ENCODE measurements at places on chromosomes 2 and 18. TPM values are rescaled to one million over a fixed set of nuclear protein-coding genes. Genes with fewer than 3 reads are reported as not detected.

GRCh38 chr18:63137999-63138435, 181.6 kb downstream of the BCL2 start:
- DNase-seq: no peak

GRCh38 chr18:402129-402528, 98.4 kb downstream of the COLEC12 start:
- no peak for DNase-seq

Gene DLGAP1
- 0.02 TPM for polyA plus RNA-seq

DNA sequence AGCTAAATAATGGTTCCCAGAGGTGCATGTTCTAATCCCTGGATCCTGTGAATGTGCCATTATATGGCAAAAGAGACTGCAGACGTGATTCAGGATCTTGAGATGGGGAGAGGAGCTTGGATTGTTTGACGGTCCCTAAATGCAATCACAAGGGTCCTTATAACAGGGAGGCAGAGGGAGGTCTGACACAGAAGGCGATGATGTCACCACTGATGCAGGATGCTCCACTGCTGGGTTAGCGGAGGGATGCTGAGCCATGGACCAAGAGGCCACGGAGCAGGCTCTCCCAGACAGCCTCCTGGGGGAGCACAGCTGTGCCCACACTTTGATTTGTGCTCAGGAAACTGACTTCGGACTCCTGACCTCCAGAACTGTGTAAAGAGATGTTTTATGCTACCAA, 156.2 kb downstream of the UXS1 start:
- DNase-seq: no peak

GRCh38 chr2:168188002-168188401, 59.4 kb downstream of the STK39 start:
- DNase-seq: no peak

- no peak for DNase-seq
Observed at GRCh38 chr2:219497495-219498279, 1.0 kb upstream of the GMPPA start.

Gene SOWAHC
- polyA plus RNA-seq: 9.1 TPM
